Activated CD4-positive, alpha-beta T cell treated with anti-CD3 and anti-CD28 coated beads, Interleukin-2, amount 50 U/mL, for 4 hours (primary cell): ENCODE measurements at places on chromosomes 4 and X.

DNA sequence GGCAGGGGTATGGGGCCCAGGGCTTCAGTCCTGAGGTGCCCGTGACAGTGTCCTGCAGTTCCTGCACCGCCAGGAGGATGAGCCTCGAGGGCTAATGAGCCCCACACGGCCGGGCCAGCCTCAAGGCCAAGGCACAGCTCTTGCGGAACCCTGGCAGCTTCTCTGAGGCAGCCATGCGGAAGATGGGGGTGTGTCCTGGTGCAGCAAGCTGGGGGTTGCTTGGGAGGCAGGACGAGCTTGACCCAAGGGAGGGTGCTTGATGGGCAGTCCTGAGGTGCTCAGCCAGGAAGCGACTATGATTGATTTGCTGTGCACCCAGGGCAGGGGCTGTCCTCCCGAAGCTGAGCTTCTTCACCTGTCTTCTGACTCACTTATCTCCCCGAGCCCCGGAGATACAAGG, 9.1 kb upstream of the FGFR3 start:
- DNase-seq: no peak

- no peak for DNase-seq
These were observed 35.5 kb downstream of the PLAC1 start for GRCh38 chrX:134622813-134623185.

DNA sequence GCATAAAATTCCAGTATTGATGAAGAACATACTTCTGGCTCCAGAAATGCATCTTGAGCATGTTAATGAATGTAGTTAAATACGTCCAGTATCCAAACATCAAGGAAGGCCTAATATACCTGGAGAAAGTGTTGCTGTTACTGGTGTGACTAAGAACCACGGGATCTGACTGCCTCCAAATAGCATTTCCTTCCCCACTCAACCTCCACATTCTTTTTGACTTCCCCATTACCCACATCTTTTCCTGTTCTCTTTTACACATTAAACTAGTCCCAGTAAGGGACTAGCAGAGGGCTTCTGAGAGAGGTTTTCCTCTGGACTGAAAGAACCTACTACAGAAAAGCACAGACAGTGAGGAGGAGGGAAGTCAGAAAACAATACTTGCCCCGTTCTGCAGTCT, 482.8 kb upstream of the HTR2C start:
- no peak for DNase-seq

- no peak for DNase-seq
These were observed 53.7 kb upstream of the IRF2 start for GRCh38 chr4:184528051-184528450.

- peak; percentile 11 for DNase-seq
These were observed 52.4 kb upstream of the TRIM2 start for GRCh38 chr4:153151535-153152455.

- no peak for DNase-seq
These were observed 16.3 kb upstream of the SULT1B1 start for GRCh38 chr4:69776696-69777095.

- DNase-seq: no peak
These were observed 22.9 kb upstream of the UGT2B7 start for GRCh38 chr4:69073375-69073774.

DNA sequence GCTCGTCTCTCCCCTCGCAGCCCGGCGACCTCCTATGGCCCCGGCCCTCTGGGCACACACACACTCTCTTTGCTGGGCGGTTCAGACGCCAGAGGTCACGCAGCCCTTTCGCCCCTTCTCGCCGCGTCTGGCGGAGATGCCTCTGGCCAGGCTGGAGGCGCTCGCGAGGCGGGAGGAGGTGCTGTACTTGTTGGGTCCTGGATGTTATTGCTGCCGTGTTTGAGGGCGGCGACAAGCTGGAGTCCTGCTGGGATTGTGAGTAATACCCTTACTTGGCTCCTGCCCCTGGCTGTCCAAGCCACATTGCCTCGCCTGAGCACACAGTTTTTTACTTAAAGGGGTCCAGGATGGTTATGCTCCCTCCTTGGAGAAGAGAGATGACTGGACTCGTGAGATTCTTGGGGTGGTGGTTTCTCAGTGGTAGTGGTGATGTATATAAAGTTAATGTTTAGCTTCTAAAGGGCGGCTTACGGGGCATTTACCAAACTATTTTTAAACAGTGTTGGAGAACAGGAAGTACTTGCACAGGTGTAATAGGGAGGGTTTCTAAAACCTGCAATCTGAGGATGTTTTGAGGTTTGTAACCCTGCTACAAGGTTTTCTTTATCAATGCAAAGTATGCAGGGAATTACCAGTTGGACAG, 572 bp downstream of the USP53 start:
- DNase-seq: peak; percentile 34

DNA sequence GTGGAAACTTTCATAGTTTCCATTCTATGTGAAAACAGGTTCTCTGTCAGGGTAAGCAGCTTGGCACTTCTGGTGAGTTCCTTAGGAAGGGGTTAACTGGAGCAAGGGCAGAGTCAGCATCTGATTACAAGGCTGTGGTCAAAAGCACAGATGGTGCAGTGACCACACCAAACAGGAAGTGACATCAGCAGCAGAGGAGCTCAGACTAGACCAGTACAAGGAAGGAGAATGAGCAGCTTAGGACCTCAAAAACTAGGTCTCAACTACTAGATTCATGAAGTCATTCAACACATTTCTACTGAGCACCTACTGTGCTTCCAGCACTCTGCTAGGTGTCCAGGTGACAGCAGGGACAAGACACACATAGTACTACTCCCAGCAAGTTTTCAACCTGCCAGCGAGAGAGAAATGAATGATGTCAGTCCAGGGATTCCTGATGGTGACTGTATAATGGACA, 130.2 kb downstream of the AMELX start:
- DNase-seq: no peak

DNA sequence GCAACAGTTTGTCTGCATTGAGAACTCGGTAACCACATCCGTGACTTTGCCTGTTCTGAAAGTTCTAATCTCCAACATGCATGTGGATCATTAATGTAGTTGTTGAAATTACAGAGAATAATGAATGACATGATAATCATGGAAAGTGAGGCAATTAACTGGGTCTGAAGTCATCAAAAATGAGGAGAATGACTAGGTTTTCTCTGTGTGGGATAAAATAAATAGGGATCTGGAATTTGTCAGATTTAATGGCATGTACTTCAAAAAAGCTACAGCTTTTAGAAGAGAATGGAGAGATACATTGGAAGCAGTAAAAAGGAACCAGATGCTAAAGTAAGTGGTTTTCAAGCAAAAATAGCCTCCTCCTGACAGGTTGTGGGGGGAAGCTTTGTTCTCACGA, 59.3 kb downstream of the AFM start:
- no peak for DNase-seq

DNA sequence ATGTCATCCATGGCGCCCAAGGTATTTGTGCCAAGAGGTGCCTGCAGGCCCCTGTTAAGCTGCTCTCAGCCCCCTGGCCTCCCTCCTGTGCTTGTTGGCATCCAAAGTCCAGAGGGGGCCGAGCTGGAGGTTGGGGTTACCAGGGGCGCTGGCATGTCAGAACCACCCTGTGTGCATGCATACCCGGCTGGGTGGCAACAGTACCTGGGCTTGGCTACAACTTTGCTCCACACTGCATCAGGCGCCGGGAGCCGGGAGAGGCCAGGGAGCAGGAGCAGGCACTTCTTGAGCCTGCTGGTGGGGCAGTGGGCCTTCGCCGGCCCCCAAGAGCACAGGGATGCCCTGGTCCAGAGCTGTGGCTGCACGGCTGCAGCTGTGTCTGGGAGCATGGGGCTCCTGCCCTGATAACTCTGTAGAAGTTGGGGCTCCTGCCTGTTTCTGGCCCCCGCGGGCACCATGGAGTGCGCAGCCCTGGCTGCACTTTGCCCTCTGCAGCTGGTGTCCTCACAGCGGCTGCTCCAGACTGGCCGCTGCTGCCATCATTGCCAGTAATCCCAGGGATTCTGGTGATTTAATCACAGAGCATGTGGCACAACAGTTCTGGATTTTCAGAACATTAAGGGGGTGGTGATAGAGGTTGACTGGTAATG, 130.3 kb downstream of the ARHGAP10 start:
- DNase-seq: no peak

DNA sequence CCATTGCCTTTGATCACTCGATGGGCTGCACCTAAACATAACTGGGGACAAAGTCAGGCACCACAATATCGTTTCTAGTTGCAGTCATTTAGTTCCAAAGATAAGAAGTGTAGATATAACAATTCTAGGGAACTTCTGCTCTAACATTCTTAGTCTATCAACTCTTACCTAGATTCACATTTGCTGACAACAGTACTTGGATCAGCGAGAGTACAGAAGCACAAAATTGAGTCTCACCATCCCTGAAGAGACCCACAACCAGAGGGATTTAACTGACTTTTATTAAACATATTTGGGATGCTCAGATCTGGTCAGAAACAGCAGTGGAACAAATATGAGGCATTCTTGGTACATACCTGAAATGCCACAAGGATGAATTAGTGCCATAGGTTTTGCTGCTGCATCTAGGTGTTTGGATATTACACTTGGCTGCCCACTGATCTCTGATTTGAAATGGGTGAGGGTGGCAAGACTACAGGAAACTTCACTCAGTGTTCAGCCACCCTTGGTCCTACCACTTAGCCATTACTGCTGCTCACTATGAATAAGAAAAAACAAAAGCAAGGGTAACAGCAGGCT, 28.9 kb upstream of the HUWE1 start:
- DNase-seq: no peak
